ENCODE measurements at places on chromosomes 3 and 15.

- DNase-seq = no peak
Measured at GRCh38 chr3:110526777-110527727, 544.6 kb upstream of the NECTIN3 start.

- DNase-seq = no peak
Measured at GRCh38 chr15:29623116-29623639, 199.1 kb downstream of the TJP1 start.

- no peak for DNase-seq
Measured at GRCh38 chr3:62951037-62951613, 75.9 kb upstream of the CADPS start.

DNA sequence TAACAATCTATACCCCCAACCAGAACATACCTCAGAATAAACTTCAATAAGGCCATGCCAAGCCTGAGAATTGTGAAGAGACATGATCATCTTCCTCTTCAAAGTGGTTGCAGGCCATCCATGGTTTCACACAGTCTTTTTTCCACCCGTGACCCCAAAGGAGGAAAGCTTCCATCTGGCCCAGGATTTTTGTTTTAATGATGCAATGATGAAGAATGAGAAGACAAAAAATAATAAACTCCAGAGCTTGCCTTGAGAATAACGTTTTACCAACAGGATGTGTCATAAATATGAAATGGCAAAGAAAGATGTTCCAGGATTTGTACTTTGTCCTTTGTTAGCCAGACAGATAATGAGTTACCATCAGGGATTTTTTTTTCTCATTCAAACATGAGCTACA lies 201.9 kb downstream of the WNT5A start:
- DNase-seq = no peak

DNA sequence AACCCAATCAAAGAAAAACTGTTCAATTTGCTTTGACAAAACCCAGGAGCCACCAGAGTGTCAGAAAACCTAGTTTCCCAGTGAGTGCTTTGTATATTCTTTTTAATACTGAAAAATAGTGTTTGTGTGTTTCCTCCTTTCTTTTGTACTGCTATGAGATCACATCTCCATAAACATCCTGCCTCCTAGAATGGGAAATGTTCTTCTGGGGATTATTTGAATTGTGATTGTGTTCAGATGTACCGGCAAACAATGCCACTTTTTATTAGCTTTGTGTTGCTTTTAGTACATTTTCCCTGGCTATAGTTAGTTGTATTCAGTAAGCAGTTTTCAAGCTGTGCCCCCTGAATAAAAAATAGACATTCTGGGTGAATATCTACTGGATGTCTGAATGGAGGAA lies 148.0 kb upstream of the NR2E3 start:
- DNase-seq = no peak

DNA sequence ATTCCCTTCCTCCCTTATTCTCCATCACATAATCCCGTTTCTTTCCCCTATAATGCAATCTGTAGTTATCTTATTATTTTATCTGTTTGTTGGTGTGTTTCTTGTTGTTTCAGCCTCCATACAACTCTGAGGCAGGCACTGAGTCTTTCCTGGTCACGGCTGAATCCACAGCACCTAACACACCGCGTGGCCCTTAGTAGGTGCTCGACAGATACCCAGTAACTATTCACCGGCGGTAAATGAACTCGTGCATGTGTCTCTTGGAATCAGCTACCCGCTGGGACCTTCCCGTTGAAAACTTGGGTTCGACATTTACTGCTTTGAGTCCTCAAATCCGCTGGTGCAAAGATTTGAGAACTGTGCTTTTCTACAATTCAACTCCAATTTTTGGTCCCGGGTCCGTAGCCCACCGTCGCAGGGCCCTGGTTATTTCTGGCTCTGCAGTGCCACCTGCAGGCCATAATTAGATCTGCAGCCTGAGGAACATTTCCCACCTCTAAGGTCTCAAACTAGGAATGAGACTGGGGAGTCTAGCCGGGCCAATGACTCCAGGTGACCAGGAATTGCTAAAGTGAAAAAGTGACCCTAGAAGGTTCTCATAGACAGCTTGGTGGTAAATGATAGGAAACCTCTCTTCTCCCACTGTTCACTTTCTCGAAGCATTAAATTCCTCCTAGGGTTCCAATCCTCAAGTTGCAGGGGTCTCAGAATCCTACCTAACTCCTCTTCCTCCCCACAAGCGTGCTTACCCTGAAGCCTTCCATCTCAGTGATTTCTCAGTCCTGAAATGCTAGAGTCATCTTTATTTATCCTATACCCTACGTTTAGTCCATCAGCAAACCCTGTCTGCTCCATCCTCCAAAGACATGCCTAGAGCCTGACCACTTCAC lies 40.0 kb upstream of the TRH start:
- DNase-seq = no peak

- no peak for DNase-seq
Measured at GRCh38 chr15:74454764-74455500, 6.0 kb downstream of the UBL7 start.

DNA sequence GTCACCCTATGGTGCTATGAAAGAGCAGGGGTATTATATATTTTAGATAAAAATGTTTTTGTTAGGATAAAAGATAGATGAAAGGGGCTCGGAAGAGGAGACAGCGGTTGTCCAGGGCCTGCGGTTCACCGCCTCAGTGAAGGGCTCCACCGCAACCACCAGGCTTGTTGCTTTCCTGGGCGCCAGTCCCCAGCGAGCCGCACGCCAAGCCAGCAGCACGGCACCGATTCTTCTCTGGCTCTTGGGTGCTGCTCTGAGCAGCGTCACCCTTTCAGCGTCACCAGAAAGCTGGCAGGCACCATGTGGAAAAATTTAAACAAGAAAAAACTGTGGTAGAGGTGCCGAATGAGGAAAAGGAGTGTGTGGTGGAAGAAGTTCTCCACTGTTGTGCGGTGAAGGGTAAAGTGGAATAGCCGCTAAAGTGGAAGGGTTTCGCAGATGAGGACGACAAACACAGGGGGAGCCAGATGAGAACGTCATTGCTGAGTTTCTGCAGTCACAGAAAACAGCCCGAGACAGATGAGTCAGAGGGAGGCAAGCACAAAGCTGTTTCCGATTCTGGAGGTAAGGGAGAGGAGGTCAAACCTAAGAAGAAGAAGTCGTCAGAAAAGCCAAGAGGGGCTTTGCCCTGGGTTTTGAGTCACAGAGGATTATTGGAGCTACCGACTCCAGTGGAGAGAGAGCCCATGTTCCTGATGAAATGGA lies 569.2 kb downstream of the ZBBX start:
- no peak for DNase-seq

- DNase-seq = peak; percentile 16
Measured at GRCh38 chr15:70447928-70448698, 315.2 kb downstream of the UACA start.

- no peak for DNase-seq
Measured at GRCh38 chr3:87987952-87988351, 70.9 kb downstream of the CGGBP1 start.

- no peak for DNase-seq
Measured at GRCh38 chr3:43286841-43287499, 630 bp downstream of the SNRK start.

DNA sequence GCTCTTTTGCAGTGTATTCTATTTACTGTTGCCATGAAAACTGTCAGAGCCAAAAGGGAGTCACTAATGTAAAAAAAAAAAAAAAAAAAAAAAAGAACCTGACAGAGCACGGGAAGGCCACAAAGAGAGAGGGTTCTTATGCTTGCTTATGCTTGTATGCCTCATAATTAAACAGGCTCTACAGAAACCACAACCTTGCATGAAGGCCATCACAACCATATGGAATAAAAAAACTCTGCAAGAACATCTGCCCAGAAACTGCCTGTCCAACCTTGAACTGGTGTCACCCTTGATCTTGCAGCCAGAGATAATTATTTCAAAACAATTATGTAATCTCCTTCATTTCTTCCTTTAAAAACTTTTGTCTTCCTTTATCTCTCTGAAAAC lies 50.1 kb downstream of the CFAP20DC start:
- DNase-seq = no peak

GRCh38 chr3:49807431-49808114 lies 4.5 kb downstream of the INKA1 start:
- no peak for DNase-seq

- no peak for DNase-seq
Measured at GRCh38 chr15:52037889-52038505, 19.0 kb downstream of the MAPK6 start.

- DNase-seq = no peak
Measured at GRCh38 chr15:71510763-71511162, 299.6 kb upstream of the NR2E3 start.

DNA sequence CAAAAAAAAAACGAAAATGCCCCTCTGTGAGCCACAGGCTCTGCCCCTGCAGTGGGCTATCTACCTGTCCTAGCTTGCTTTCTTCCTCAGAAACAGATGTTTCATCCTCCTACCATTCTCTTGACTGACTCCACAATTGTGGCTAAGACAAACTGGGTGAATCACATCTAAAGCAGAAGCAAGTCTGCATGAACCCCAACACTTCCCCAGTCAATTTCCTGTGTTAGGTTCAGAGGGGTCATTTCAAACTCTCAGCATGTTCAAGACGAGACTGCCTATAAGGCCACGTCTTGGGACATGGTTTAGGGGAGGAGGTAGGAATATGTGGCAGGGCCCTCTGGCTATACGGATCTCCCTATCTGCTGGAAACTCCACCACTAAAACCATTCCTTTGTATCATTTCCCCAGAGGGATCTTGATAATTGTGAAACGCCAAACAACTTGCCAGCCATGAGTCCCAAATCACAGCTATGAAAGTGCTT lies 28.6 kb upstream of the ANKDD1A start:
- no peak for DNase-seq

- DNase-seq = no peak
Measured at GRCh38 chr15:70274255-70274880, 176.7 kb upstream of the TLE3 start.

GRCh38 chr3:53744351-53744750 lies 101.9 kb downstream of the CHDH start:
- DNase-seq = no peak

DNA sequence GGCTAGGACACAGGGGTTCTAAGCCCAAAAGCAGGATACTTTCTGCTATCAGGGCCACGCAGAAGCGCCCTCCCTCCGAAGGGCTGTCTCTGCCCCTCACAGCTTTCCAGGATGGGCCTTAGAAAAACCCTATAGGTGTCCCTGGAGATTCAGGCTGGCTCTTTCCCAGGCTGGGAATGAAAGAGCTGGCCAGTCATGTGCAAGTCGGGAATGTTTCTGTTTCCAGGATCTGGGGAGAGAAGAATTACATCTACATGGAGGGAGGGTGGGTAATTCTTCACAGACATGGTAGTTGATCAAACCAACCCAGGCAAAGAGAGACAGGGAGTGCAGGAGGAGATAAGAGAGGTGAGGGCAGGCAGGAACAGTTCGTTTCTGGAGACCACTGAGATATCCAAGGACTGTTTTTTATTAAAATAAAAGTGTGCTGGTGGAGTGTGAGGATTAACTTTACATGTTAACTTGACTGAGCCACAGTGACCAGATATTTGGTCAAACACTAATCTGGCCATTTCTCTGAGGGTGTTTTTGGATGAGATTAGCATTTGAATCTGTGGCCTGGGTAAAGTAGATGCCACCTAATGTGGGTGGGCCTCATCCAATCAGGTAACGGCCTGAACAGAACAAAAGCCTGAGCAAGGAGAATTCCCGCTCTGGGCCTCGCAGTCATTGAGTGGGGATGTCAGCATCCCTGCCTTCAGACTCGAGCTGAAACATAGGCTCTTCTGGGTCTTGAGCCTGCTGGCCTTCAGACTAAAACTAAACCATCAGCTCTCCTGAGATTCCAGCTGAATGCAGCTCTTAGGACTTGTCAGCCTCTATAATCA lies 15.3 kb downstream of the NUP210 start:
- no peak for DNase-seq

DNA sequence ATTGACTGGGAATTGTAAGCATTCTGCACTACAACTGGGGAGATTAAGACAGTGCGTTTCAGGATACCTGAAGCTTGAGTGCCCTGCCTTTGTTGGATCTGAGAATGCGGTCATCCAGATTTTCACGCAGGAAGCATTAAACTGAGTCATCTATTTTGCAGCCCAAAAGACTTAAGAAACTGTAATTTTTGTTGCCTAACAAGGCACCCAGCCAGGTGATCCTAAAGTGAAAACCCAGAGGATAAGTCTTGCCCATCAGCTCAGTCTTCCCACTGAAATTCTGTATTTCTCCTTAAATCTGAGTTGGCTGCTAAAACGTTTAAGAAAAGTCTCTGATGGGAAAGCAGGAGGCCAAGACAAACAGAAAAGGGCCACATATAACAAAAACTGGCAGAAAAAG lies 242.5 kb upstream of the TMCO5A start:
- DNase-seq = no peak

DNA sequence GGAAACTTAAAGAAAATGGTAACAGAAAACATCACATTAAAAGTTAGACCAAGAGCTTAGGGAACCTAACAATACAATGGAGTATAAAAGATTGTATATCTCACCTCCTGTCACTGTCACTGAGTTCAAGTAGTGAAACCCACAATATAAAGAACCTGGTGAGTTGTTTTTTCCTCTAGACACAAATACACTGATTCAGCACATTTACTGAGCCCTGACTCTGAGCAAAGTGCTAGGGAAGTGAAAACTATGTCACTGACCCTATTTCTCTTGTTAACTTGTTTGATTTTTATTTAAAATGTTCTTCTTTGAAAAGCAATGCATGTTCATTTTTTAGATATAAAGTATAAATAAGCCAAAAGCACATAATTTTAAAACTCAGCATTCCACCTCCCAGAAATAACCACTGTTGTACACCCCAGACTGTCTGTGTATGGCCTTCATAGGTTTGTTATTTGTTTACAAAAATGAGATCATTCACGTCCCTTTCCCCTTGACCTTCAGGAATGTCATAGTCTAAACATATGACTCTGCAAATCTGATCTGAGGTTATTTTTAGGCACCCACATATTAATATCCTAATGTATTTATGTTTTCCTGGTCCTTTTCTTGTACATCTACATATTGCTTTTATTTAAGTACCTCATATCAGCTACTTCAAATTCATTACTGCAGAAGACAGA lies 69.2 kb upstream of the CSTA start:
- no peak for DNase-seq

GRCh38 chr3:70557976-70558375 lies 245.5 kb upstream of the MDFIC2 start:
- DNase-seq = no peak

- no peak for DNase-seq
Measured at GRCh38 chr15:60704129-60704528, 225.2 kb upstream of the ICE2 start.

- DNase-seq = no peak
Measured at GRCh38 chr3:113498221-113499005, 16.5 kb downstream of the SPICE1 start.

- no peak for DNase-seq
Measured at GRCh38 chr15:84911879-84912660, 27.6 kb downstream of the SLC28A1 start.

GRCh38 chr3:16785465-16785864 lies 99.3 kb upstream of the PLCL2 start:
- DNase-seq = no peak

- no peak for DNase-seq
Measured at GRCh38 chr15:95832668-95833067, 497.8 kb upstream of the NR2F2 start.

DNA sequence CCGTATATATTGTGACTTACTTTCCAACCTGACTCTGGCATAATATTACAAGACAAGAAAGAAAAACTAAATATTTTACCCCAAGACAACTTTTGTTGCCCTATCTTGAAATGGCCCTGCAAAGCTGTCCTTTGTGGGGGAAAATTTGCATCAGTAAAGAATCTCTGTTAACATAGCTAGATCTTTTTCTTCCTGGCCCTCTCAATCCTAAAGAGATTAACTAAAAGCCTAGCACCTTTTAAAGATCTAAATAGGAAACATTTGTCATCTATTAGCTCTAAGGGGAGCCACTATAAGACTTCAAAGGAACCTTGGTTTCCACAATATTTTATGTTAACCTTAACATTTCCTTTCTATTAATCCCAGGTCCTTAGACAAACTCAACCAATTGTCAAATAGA lies 199.0 kb upstream of the SLITRK3 start:
- DNase-seq = no peak
